ENCODE measurements at places on chromosomes 3 and 15.

DNA sequence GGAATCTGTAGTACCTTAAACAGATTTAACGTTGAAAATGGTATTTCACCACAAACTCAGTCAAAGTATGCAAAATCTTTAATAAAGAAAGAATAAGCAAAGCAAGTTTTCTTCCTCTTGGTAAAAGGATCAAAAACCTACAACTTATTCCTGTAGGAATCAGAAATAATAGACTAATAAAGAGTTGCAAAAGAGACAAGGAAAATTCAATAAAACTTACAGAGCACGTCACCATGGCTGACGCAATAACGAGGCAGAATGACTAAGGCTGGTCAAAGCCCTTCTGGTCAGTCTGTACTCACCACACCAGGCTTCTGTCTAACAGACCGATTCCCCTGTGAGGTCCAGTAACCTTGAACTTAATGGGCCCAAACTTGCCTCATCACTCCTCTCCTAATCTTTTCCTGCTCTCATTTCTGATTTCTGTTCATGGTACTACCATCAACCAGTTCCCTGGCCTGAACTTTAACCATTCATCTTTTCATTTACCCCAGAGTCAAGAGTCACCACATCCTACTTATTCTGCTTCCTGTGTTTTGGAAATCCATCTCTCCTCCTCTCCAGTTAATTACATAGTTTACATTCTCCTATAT, 5.0 kb downstream of the MASP1 start:
- DNase-seq: no peak

GRCh38 chr3:133303430-133303829, 96.4 kb upstream of the BFSP2 start:
- DNase-seq: no peak

GRCh38 chr3:66317750-66318376, 97.1 kb downstream of the SLC25A26 start:
- DNase-seq: no peak

DNA sequence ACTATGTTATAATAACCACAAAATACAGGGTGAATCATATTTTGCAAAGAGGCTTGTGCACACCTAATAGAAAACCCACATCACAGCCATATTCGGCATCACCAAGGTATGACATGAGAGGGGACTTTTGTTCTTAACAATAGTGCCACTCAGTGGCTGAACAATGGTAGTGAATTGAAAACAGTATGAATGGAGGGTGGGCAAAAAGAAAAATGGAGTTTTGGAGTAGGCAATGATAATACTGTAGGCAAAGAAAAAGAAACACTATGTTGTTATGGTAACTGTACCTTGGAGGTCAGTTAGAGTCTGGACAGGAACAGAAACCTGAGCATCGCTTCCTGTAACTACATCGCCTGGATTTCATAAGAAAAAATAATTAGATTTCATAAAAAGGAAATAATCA, 348.6 kb downstream of the PLCL2 start:
- no peak for DNase-seq

- no peak for DNase-seq
Measured at GRCh38 chr3:157023226-157023625, 136.7 kb downstream of the CCNL1 start.

DNA sequence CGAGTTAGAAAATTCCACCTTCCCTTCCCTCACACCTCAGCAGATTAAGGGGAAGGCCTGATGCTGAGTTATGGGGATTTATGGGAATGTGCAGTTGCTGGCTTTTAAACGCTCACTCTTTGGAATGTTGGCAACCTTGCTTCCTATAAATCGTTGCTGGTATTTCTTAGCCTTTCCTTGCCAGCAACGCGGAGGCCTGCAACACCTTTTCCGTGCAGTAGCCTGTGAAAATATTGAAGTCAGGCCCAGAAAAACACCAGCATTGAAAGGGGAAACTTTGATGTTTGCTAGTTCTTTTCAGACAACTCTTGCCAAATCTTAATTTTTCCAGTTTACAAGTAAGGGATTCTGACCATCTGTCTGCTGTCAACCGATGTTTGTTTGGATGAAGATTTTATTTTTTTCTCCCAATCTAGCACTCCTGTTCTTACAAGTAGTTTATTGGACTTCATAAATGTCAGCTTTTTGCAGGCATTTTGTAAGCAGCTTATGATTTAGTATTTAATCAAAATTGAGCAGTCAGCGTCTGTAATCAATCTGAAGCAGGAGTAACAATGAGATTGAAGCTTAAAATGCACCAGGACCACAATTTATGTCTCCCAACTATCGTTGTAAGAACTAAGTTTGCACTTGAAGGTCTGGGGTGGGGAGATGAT, 251.0 kb downstream of the RPLP1 start:
- no peak for DNase-seq

DNA sequence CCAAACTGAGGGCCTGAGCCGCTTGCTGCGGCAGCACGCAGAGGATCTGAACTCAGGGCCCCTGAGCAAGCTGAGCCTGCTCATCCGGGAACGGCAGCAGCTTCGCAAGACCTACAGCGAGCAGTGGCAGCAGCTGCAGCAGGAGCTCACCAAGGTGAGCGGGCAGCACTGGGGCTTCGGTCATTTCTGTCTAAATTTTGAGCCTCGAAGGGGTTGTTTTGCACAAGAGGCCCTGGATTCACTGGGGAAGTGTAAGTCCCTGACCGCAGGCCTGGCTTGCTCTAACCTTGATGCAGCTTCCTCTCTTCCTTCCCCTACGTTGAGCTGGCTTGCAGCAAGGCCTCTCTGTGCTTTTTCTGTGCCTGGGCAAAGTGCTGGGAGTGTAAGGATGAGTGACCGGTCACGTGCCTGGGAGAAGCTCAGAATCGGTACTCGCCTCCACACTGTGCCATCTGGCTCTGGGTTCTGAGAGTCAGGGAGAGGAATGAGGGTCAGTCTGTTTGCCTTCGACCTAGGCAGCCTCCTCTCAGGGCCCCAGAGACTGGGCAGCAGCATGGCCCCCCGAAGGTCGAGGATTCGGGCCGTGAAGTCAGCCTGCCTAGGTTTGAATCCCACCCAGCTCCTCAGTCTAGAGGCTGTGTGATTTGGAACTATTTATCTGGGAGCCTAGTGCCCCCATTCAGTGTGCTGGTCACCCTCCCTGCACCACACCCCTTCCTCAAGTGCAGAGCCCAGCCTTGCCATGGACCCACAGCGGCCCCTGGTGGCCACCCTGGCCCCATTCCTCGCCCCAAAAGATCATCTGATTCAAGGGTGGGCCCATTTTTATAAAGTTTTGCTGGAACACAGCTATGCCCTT, 1.4 kb downstream of the FES start:
- peak; percentile 59 for DNase-seq

- no peak for DNase-seq
Measured at GRCh38 chr3:2148561-2149340, 50.1 kb downstream of the CNTN4 start.

DNA sequence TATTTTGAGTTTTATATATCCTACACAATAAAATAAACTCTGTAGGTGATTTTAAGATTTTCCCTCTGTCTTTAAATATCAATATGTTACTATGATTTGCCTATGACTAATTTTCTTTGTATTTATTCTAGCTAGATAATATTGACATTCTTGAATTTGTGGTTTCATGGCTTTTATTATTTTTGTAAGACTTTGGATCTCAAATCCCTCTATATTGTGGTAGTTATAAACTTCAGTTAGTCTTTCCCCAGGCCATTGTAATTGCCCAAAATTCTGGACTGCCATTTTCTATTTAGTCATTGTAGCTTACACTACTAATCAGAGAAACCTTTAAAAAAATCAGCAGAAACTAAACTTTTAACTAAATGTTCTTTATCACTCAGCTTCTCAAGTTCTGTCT, 1559.3 kb upstream of the GBE1 start:
- no peak for DNase-seq

DNA sequence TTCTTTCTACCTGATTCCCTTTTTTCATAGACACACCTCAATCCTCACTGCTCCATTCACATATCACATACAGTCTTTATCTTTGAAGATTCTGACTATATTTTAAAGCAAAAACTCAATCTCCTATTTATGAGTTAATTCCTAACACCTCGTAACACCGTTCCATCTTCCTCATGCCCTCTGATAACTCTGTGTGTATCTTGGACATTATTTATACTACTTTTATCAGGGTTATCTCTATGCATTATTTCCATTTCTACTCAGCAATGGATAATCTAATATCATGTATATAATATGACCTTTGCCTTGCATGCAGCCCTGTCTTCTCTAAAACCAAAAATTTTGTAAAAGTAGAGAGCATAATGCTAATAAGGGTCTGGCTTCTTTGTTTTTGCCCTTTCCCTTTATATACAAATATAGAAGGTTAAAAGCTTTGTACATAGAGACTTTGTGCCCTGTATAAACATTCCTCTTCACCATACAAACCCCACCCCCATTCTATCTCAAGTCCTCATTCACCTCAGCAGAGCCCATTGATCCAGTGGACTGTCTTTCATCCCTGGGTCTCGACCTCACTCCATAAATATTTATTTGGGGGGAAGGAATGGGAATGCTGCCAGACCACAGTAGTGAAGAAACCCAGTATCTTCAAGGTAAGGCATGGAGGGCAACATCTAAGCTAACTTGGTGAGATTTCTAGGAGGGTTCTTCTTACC, 21.8 kb downstream of the TRIM42 start:
- no peak for DNase-seq

GRCh38 chr15:34362047-34362773, 4.8 kb downstream of the LPCAT4 start:
- DNase-seq: no peak

GRCh38 chr15:72086920-72087648, 30.9 kb downstream of the MYO9A start:
- no peak for DNase-seq

DNA sequence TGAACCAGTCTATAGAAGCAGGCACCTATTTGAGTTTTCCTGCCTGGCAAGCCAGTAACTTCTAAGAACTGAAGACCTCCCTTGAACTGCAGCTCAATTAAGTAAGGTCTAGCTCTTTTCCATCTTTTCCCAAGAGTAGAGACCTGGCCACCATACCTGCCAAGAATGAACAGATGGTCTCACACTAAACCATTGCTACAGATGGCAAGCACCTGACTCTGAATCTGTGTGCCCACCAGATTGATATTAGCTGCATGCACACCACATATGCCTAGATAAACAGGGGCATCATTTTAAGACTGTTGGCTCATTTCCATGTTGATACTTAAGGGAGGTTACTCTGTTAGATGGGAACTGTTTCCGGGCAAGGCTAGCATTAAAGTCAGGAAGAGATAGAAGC, 34.8 kb upstream of the GSK3B start:
- no peak for DNase-seq

DNA sequence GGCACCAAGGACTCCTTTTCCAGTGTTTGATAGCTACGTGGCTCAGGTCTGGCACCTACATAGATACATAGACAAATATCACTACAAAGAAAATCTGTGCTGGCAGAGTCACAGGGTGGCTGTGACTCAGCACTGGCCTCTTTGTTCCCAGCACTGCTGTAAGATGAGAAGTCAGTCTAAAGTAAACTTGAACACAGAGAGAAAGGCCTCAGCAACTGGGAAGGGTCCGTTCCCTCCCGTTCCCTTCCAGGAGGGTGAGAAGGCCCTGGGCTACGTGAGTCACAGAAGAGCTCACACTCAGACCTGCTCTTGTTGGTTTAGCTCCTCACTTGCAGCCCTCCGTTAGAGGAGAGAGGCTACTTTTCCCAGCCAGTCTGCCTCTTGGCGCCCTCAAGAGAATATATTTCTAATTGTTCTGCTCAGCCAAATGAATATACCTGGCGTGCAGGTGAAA, 23.1 kb downstream of the ANXA2 start:
- no peak for DNase-seq

GRCh38 chr3:136545664-136546268, 206.4 kb downstream of the STAG1 start:
- DNase-seq: no peak

DNA sequence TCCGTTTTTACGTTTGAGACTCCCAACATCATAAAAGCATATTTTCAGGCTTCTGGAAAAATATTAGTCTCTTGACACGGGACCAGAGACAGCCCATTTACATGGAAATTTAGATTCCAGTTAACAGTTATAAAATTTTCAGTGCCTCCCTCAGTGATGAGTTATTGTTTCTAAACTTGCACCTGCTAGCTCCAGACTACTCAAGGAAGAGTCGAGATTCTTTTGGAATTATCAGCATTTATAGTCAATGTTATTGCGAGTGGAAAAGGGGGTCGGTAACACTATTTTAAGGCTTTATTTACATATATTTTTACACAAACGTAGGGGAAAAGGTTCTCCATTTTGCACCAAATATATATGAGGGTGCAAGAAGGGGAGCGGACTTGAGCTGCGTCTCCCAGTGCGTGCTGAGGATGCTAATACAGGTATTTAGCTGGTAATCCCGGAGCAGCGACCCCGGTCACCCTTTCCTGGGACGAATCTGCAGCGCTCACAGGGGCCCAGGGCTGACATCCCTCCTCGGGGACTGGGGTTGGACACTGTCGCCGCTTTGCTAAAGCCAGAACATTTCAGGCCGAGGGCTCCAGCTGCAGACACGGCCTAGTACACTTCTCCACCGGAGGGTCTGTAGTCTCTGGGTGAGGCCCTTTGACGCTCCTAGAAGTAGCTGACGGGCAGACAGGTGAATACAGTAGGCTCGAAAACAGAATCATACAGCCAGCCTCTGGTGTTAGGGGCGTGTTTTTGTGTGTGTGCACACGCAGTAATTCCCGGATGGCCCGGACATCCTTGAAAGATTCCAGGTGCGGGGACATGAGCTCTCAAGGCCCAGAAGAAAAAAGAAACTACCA, 729 bp upstream of the ZBTB11 start:
- DNase-seq: no peak

DNA sequence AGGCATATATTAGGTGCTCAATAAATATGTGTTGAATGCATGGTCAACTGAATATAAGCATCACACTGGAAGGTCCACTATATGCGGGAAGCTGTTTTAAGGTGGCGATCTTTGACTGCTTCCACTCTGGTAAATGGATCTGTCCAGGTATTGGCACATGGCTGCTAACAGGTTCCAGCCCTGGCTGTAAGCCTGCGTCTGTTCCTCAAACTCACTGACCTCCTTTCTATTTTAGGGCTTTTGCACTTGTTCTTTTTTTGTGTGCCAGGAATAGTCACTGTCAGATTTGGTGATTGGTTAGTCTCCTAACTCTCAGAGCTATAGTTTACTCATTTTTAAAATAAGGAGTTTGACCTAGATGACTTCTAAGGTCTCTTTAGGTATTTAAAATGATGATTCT, 46.2 kb downstream of the ADAMTSL3 start:
- DNase-seq: no peak

- DNase-seq: no peak
Measured at GRCh38 chr15:34828145-34828911, 33.0 kb upstream of the ACTC1 start.

DNA sequence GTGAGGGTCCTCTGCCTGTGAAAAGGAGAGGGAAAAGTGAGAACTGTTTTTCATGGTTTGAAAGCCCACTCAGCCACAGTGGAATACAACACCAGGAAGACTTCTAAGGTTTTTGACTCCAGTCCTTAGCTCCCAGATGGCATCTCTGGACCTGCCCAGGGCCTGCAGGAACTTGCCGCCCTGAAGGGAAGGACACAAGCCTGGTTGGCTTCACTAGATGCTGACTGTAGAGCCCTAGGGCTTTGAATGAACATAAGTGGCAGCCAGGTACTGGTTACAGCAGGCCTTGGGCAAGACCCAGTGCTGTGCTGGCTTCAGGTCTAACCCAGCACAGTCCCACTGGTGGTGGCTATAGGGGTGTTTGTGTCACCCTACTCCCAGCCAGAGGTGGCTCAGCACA, 21.3 kb upstream of the TMEM266 start:
- DNase-seq: no peak

- DNase-seq: no peak
Measured at GRCh38 chr3:46667657-46668056, 25.8 kb downstream of the ALS2CL start.
